ENCODE measurements at places on chromosomes 5 and 9.

DNA sequence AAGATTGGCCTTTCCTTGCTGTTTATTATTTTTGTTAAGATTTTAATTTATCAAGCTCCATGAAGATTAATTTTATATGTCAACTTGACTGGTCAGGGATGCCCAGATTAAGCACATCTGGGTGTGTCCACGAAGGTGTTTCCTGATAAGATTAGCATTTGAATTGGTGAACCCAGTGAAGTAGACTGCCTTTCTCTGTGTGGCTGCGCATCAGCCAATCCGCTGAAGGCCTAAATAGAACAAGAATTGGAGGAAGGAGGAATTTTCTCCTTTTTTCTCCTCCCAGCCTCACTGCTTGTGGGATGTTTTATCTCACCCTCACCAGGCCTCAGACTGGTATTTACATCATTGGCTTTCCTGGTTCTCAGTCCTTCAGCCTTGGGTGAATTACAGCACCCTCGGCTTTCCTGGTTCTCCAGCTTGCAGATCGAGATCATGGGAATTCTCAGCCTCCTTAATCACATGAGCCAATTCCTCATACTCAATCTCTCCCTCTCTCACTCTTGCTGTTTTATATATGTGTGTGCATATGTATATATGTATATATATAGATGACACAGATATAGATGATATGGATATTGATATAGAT, 135.4 kb upstream of the SPEF2 start:
- no peaks in the 10 kb centered on the region for H3K27me3 ChIP-seq
- H3K27ac ChIP-seq: no peak overlapping the region
- H3K36me3 ChIP-seq: no peaks in the 10 kb centered on the region
- peaks cover 19% of the 10 kb centered on the region for H3K4me1 ChIP-seq
- no peak overlapping the region for H3K4me3 ChIP-seq
- DNase-seq: no peak

DNA sequence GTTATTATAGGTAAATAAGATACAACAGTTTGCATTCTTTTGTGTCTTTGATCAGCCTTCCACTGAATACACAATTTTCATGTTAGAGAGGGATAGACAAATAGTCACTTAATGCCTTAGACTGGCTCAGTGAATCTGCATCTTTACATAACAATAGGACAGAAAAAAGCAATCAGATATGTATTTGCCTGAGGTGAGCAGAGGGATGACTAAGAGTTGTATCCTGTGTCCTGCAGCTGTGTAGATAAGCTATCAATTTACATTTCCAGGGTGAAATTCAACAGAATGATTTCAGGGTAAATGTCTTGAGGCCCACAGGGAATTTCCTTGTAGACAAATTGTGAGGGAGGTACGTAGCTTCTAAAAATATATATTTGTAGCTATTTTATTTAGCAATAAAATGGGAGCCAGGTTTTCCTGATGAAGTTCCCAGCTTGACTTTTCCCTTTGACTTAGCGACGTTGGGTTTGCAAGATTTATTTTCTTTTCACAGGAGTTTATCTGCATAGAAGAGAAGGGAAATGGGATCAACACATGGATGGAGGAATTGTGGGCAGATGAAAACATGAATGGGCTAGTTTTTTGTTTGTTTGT, 586.1 kb upstream of the CDH6 start:
- no peaks in the 10 kb centered on the region for H3K36me3 ChIP-seq
- H3K4me1 ChIP-seq: no peaks in the 10 kb centered on the region
- H3K4me3 ChIP-seq: no peak overlapping the region
- H3K27ac ChIP-seq: no peak overlapping the region
- no peak for DNase-seq

DNA sequence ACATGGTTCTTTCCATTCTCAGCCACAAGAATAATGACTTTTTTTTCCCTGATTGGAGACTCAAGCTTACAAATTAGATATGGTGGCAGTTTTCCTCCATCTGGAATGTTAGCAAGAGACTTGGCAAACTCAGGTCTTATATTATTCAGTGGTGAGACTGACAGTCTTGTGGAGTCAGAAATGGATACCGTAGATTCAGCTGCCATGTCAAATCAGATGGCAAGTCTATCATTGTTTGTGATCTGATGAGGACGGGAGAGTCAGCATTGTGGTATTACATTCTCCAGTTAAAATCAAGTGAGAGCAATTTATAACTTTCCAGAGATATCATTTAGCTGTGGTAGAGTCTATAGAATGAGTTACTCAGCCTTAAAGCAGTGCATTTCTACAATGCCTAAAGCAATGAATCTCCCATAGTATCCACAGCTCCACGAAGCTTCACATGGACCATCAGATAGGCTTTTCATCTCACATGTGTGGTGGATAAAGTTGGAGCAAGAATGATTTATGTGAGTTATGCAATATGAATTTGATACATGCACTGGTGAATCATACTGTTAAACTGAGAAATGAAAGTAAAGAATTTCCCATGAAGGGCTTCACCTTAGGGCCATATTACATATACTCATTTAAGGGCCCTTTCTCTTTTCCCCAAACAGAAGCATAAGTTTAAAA, 430.6 kb downstream of the ZNF608 start:
- no peak overlapping the region for H3K4me3 ChIP-seq
- peaks cover under 1% of the 10 kb centered on the region for H3K4me1 ChIP-seq
- no peak for DNase-seq
- no peaks in the 10 kb centered on the region for H3K27me3 ChIP-seq

GRCh38 chr5:80867233-80867632, 92.9 kb upstream of the RASGRF2 start:
- H3K27ac ChIP-seq: no peak overlapping the region
- H3K4me1 ChIP-seq: no peaks in the 10 kb centered on the region
- H3K27me3 ChIP-seq: no peaks in the 10 kb centered on the region
- DNase-seq: no peak
- H3K36me3 ChIP-seq: no peaks in the 10 kb centered on the region

- H3K4me1 ChIP-seq: peaks cover 8% of the 10 kb centered on the region
- no peak overlapping the region for H3K4me3 ChIP-seq
- H3K27ac ChIP-seq: no peak overlapping the region
- no peaks in the 10 kb centered on the region for H3K36me3 ChIP-seq
Observed at GRCh38 chr5:180670586-180671359, 21.4 kb upstream of the FLT4 start.

DNA sequence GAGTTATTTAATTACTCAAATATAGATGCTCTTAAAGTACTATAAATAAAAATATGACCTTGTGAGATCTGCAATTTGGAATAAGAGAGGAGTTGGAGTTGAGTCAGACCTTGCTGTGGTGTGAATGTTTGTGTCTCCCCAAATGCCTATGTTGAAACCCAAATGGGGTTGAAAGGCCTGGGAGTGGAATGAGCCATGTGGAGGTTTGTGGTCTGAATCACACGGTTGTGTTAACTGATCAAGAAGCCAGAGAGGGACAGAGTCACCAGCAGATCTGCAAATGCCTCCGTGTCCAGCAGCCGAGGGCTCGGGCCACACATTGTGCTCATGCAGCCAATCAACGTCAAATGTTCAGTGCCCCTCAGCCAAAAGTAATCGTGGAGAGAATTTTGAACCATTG, 404.4 kb downstream of the ICE1 start:
- no peak for DNase-seq
- H3K4me3 ChIP-seq: no peak overlapping the region
- no peaks in the 10 kb centered on the region for H3K4me1 ChIP-seq
- no peaks in the 10 kb centered on the region for H3K36me3 ChIP-seq

DNA sequence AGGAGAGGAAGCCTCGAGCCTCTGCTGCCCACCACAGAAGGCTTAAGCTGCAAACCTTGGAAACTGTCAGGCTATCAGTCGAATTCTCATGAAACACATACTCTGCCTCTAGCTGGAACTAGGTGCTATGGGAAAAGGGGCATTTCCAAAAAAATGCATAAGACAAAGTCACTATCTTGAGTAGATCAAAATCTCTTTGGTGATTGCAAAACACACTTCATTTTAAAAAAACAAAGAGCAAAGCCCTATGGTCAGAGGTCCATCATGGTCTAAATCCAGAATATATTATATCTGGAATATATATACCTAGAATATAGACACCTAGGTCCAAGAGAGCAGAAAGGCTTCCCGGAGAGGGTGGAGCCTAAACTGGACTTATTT, 59.8 kb downstream of the ENC1 start:
- DNase-seq: no peak
- H3K27ac ChIP-seq: no peak overlapping the region
- peaks cover 6% of the 10 kb centered on the region for H3K4me1 ChIP-seq
- H3K36me3 ChIP-seq: no peaks in the 10 kb centered on the region

DNA sequence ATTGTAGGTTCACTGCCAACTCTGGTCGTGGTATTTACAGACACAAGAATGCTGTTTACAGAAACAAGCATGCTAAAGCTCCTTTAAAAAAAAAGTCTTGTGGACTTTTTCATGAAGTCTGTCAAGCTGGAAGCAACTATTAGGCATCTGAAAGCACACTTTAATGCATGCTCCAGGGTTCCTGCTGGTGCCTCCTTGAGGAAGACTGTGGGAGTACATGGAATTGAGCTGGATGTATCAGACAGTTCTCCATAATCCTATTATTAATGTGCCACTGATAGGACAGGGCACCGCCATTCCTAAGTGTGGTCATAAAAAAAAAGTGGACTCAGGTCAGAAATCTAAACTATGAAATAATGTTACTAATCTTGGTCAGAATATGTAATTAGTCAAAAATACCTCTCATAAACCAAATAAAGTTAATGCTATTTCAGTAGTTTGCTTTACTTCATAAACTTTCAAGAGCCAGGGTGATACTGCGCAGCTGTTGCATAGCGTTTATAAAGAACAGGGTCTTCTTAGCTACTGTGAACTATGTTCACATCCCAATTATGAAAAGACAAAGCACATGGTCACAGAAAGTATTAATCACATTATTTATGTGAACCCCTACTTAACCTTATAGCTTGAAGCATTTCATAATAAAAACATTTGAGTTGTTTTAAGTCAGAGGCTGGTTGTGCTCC, 390.8 kb upstream of the PTGER4 start:
- no peak overlapping the region for H3K4me3 ChIP-seq
- H3K27me3 ChIP-seq: no peaks in the 10 kb centered on the region
- H3K36me3 ChIP-seq: no peaks in the 10 kb centered on the region
- H3K4me1 ChIP-seq: no peaks in the 10 kb centered on the region

GRCh38 chr9:91296354-91296753, 65.4 kb downstream of the AUH start:
- no peak for DNase-seq
- peaks cover 65% of the 10 kb centered on the region for H3K36me3 ChIP-seq
- no peaks in the 10 kb centered on the region for H3K27me3 ChIP-seq
- H3K27ac ChIP-seq: no peak overlapping the region
- H3K4me1 ChIP-seq: peaks cover 19% of the 10 kb centered on the region

- no peak overlapping the region for H3K4me3 ChIP-seq
- H3K4me1 ChIP-seq: no peaks in the 10 kb centered on the region
- no peaks in the 10 kb centered on the region for H3K36me3 ChIP-seq
- DNase-seq: no peak
- no peaks in the 10 kb centered on the region for H3K27me3 ChIP-seq
- H3K27ac ChIP-seq: no peak overlapping the region
Observed at GRCh38 chr5:156906807-156907206, 56.2 kb downstream of the TIMD4 start.

DNA sequence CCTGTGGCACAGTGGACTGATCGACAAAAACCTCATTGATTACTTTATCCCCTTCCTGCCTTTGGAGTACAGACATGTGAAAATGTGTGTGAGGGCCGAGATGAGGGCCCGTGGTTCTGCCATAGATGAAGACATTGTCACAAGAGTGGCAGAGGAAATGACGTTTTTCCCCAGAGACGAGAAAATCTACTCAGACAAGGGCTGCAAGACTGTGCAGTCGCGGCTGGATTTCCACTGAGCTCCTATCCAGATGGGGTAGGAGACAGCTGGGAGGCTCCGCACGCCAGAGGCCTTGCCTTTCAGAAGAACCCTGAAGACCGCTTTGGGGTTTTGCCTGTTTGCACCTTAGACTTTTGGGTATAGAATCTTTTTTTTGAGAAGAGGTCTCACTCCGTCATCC, 6.4 kb downstream of the TOR1B start:
- no peak overlapping the region for H3K27ac ChIP-seq
- no peak overlapping the region for H3K4me3 ChIP-seq
- DNase-seq: no peak
- H3K27me3 ChIP-seq: no peaks in the 10 kb centered on the region

DNA sequence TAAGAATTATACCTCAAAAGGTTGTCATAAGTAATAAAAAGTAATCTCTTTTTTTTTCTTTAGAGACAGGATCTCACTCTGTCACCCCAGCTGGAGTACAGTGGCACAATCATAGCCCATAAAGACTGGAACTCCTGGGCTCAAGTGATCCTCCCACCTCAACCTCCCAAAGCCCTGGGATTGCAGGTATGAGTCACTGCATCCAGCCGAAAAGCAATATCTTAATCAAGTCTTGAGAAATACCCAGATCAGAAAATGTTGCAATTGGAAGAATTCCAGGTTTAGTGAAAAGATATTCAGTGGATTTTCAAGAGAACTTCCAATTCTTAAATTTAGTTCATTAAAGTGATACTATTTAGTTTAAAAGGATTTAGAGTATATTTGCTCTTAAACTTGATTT, 40.9 kb upstream of the IDNK start:
- H3K27me3 ChIP-seq: no peaks in the 10 kb centered on the region
- no peak for DNase-seq
- no peak overlapping the region for H3K27ac ChIP-seq

DNA sequence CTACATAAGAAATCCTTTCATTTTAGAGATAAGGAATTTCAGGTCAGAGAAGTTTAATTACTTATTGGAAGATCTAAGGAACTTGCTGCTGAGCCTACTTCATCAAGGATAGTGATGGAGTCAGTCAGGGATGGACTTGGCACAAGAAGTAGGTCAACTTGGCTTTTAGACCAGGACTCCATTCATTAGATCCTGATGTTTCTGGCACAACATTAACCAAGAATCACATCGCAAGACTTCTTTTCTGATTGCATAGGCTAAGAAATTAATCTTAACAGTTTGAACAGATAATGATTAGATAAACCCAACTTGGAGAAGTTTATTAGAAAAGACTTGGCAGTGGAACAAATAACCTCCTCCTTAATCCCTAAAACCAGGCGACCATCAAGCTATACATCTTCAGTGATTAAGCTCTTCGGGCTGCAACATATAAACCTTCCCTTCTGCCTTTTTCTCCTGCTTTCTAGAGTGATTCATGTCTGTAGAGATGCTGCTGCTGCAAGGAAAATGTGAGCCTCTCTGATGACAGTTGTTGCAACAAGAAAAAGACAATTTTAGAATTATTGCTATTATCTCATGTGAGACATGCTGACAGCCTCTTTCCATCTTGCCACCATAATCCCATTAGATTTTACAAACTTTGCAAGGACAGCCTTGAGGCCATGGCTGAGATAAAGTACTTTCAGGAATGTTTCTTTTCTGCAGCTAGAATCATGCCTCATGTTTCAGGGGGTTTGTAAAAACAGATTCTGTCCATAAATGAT, 207.9 kb upstream of the SLC27A6 start:
- H3K27me3 ChIP-seq: no peaks in the 10 kb centered on the region
- H3K27ac ChIP-seq: no peak overlapping the region
- no peak for DNase-seq
- H3K4me1 ChIP-seq: no peaks in the 10 kb centered on the region

GRCh38 chr9:36382484-36382883, 17.6 kb downstream of the RNF38 start:
- H3K36me3 ChIP-seq: no peaks in the 10 kb centered on the region
- no peak overlapping the region for H3K27ac ChIP-seq
- DNase-seq: no peak

GRCh38 chr9:110744715-110745384, 76.3 kb downstream of the MUSK start:
- peak overlapping the region; percentile 74 for H3K27ac ChIP-seq
- no peaks in the 10 kb centered on the region for H3K36me3 ChIP-seq
- no peak for DNase-seq
- H3K27me3 ChIP-seq: no peaks in the 10 kb centered on the region

All from esophagus squamous epithelium (tissue), 5 donors.